ENCODE measurements at places on chromosomes 2 and 18.

DNA sequence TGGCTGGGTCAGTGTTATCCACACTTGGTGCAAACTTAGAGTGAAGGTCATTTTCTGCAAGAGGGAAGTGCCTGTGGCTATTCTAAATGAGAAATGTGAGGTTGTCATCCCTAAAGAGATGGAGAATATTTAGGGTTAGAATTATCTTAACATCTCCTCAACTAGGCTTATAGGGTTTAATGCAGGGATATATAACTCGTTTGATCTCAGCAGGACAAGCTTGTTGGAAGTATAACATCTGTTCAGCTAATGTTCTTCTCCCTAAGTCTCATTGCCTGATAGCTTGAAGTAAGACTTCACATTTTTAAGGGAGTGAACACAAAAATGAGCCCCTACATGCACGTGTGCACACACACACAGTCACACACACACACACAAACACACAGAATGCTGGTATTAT is 75.9 kb upstream of the NRXN1 start:
- H3K4me3 ChIP-seq = no peak overlapping the region
- no peak overlapping the region for H3K27ac ChIP-seq
- H3K4me1 ChIP-seq = peaks cover 7% of the 10 kb centered on the region
- H3K27me3 ChIP-seq = no peaks in the 10 kb centered on the region
- H3K36me3 ChIP-seq = no peaks in the 10 kb centered on the region

DNA sequence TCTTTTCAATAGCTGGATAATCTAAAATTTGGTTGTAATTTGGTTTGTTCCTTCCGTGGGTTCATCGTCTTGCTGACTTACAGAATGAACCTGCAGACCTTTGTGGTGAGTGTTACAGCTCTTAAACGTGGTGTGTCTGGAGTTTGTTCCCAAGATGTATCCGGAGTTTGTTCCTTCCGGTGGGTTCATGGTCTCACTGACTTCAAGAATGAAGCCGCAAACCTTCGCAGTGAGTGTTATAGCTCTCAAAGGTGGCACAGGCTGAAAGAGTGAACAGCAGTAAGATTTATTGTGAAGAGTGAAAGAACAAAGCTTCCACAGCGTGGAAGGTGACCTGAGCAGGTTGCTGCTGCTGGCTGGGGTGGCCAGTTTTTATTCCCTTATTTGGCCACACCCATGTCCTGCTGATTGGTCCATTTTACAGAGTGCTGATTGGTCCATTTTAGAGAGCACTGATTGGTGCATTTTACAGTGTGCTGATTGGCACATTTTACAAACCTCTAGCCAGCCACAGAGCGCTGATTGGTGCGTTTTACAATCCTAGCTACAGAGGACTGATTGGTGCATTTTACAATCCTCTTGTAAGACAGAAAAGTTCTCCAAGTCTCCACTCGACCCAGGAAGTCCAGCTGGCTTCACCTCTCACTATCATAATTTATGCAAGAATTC is 16.6 kb downstream of the RALB start:
- no peak overlapping the region for H3K27ac ChIP-seq
- no peak overlapping the region for H3K4me3 ChIP-seq
- DNase-seq = no peak
- peaks cover 34% of the 10 kb centered on the region for H3K4me1 ChIP-seq
- peaks cover 8% of the 10 kb centered on the region for H3K36me3 ChIP-seq

- H3K36me3 ChIP-seq = no peaks in the 10 kb centered on the region
- no peak overlapping the region for H3K4me3 ChIP-seq
- no peak for DNase-seq
- no peak overlapping the region for H3K27ac ChIP-seq
Measured at GRCh38 chr2:85341269-85342029, 12.9 kb downstream of the RETSAT start.

DNA sequence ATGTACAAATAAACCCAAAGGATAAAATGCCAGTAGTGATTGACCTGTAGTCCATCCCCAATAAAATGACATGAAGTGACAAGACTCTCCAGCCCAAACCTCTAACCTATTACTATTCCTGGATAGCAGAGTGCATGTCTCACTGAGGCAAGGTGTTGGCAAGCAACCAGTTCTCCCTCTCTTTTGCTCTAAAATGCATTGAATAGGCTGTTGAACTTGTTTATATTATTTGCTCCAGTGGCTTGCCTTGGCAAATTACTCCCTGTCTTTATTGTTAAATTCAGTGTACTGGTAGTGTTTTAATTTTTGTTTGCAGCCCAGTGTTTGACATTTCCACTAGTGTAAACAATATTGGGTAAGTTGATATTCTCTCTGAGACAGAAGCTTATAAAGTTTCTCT is 70.5 kb downstream of the CSRNP3 start:
- H3K27me3 ChIP-seq = peaks cover 6% of the 10 kb centered on the region
- H3K36me3 ChIP-seq = no peaks in the 10 kb centered on the region
- no peak overlapping the region for H3K27ac ChIP-seq
- no peak overlapping the region for H3K4me3 ChIP-seq
- no peak for DNase-seq

DNA sequence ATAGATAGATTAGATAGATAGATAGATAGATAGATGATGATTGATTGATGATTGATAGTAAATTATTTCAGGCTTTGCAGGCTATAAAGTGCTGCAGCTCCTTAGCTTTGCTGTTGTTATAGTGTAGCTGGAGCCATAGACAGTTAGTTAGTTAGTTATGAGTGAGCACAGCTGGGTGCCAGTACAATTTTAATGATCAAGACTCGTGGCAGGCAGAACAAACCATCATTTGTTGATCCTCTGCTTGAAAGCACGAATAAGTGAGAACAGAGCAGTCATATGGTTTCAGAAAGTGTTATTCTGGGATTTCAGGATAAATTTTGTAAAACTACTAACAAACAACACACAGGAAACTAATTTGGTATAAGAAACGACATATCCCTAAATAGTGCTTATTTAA is 53.9 kb downstream of the THOC1 start:
- H3K36me3 ChIP-seq = peaks cover 51% of the 10 kb centered on the region
- no peak for DNase-seq
- H3K27ac ChIP-seq = no peak overlapping the region
- H3K4me1 ChIP-seq = peaks cover 15% of the 10 kb centered on the region

DNA sequence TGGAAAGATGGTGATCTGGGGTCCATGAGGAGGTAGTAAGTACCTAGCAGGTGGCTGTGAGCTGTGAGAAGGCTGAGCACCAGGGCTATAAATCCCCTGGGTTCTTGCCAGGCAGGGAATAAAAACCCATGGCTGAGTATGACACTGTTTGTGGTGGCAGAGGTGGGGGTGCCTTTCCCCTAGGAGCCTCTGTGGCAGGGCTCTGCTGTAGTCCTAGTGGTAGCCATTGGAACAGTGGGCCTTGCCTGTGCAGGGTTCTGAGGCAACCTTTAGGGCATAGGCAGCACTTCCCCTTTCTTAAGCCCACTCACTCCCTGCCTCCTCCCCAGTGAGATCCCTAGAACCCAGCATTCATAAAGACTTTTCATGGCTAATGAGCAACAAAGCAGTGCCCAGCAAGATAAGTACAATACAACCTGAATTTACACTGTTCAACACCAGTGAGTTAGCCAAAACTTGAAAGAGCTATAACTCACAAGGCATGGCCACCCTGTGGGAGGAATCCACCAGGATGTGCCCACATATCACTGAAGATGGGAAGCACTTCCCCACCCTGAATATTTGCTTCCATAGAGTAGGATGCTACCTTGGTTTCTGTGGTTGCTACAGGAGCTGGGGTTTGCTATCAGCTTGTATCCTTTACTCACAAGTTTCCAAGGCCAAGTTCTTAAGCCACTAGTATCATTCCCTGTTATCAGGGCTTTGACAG is 100.9 kb upstream of the NEUROD1 start:
- no peaks in the 10 kb centered on the region for H3K36me3 ChIP-seq
- no peak overlapping the region for H3K4me3 ChIP-seq
- H3K27ac ChIP-seq = no peak overlapping the region
- no peak for DNase-seq

GRCh38 chr2:133198678-133199077 is 369.6 kb downstream of the NCKAP5 start:
- H3K36me3 ChIP-seq = no peaks in the 10 kb centered on the region
- no peak overlapping the region for H3K4me3 ChIP-seq
- H3K27me3 ChIP-seq = no peaks in the 10 kb centered on the region
- H3K4me1 ChIP-seq = no peaks in the 10 kb centered on the region

DNA sequence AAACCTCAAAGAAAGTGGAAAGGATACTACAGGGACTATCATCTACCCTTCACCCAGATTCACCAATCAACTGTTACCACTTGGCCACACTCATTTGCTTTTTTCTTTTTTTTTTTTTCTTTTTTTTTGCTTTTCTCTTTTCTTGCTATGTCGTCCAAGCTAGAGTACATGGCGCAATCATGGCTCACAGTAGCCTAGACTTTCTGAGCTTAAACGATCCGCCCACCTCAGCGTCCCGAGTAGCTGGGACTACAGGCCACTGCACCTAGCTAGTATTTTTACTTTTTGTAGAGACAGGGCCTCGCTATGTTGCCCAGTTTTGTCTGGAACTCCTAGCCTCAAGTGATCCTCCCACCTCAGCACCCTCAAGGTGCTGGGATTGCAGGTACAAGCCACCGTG is 24.0 kb downstream of the BIN1 start:
- no peaks in the 10 kb centered on the region for H3K27me3 ChIP-seq
- DNase-seq = no peak
- no peaks in the 10 kb centered on the region for H3K36me3 ChIP-seq
- peaks cover 74% of the 10 kb centered on the region for H3K4me1 ChIP-seq

- H3K27ac ChIP-seq = no peak overlapping the region
- no peak overlapping the region for H3K4me3 ChIP-seq
- H3K4me1 ChIP-seq = no peaks in the 10 kb centered on the region
- peaks cover 12% of the 10 kb centered on the region for H3K27me3 ChIP-seq
- DNase-seq = no peak
Measured at GRCh38 chr2:219739866-219740440, 112.5 kb downstream of the SLC4A3 start.

- peak; percentile 78 for DNase-seq
- peak within 1 kb of the TSS; percentile 92 for H3K27ac ChIP-seq
- peaks cover 15% of the 10 kb centered on the region for H3K36me3 ChIP-seq
- peaks cover 6% of the 10 kb centered on the region for H3K27me3 ChIP-seq
Measured at GRCh38 chr18:5295231-5295920, at the start of gene ZBTB14. TSS of gene ZBTB14 (minus strand) at chr18:5295726. CDS start at chr18:5293246, 2,480 bp downstream.

DNA sequence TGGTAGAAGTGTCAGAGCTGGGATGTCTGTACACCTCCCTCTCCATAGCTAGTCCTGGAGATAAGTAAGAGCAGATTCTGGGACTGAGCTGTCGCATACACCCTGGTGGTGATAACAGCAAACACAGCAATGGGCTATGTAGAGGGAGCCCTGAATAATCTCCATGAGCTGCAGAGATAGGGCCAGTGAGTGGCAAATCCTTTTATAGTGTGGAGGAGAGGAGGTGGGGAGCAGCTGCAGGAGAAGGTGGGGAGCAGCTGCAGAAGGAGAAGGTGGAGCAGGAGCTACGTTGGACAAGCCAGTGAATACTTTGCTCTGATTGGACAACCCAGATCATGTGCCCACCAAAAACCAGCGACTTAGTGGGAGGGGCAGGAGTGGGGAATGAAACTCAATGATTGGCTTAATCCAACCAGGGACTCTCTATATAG is 85.5 kb downstream of the TMEM247 start:
- H3K4me3 ChIP-seq = no peak overlapping the region
- no peak for DNase-seq
- no peaks in the 10 kb centered on the region for H3K27me3 ChIP-seq

DNA sequence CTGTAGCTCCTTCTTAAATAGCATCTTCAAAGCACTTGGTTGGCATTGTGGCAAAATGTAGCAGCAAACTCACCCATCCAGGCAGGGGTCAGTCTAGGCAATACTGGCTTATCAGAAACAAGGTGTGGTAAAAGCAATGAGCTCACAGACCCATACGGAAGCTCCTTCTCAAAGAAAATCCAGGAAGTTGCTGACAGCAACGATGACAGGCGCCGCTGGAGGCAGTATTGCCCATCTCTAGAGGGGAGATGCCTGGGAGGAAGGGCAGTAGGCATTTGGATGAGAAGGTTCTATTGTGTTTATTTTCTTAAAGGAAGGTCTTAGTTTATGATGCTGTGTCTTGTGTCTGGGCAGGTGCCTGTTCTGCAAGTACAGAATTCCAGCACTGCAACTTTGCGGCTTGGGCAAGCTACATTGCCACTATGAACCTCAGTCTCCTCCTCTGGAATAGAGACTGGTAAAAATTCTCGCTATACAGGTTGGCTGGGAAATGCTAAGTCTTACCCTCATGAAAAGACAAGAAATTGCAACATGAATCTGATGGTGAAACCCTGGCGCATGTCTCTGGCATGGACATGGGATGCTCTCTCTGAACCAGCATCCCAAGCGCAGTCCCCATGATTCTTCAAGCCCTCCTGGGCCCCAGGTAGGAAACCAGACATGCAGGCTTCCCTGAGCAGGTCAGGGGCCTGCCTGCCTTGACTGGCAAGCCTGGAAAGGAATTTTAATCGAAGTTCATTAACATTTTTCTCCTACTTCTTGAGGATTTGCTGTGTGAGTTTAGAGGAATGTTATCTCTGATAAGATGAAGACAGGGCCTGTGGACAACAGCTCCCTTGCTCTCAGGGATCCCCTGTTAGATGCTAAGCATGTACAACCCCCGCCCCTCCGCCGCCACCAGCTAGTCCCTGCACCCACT is 156.0 kb downstream of the TFCP2L1 start:
- DNase-seq = no peak
- H3K36me3 ChIP-seq = no peaks in the 10 kb centered on the region
- H3K4me3 ChIP-seq = no peak overlapping the region
- H3K4me1 ChIP-seq = peaks cover 3% of the 10 kb centered on the region
- no peaks in the 10 kb centered on the region for H3K27me3 ChIP-seq
- H3K27ac ChIP-seq = no peak overlapping the region

GRCh38 chr2:130319536-130319935 is 23.2 kb upstream of the IMP4 start:
- no peak for DNase-seq
- peaks cover 16% of the 10 kb centered on the region for H3K27me3 ChIP-seq
- no peaks in the 10 kb centered on the region for H3K36me3 ChIP-seq
- no peaks in the 10 kb centered on the region for H3K4me1 ChIP-seq
- no peak overlapping the region for H3K27ac ChIP-seq
- H3K4me3 ChIP-seq = no peak overlapping the region

DNA sequence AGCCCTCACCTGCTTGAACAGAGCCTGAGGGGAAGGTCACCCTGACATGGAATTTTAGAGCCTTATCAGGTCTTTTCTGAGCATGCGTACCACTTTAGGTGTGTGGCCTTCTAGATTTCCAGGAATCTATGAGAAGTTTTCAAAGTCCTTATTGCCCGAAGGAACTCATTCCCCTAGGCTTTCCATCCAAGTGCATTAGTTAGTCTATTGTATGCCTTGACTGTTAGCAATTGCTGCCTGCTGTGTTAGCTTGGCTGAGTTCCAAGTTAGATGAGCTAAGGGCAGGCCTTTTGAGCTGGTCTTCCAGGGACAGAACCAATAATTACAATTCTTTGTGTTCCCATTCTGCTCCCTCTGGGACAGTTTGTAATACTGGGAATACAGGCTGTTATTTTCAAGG is 30.8 kb upstream of the PUM2 start:
- H3K27ac ChIP-seq = no peak overlapping the region
- H3K4me1 ChIP-seq = no peaks in the 10 kb centered on the region
- H3K36me3 ChIP-seq = no peaks in the 10 kb centered on the region

GRCh38 chr18:11872479-11873136 is 21.4 kb downstream of the CHMP1B start:
- H3K27me3 ChIP-seq = no peaks in the 10 kb centered on the region
- H3K36me3 ChIP-seq = no peaks in the 10 kb centered on the region
- H3K4me3 ChIP-seq = no peak overlapping the region
- H3K27ac ChIP-seq = no peak overlapping the region
- no peak for DNase-seq
- H3K4me1 ChIP-seq = no peaks in the 10 kb centered on the region
